ENCODE measurements at places on chromosomes 4 and X.

DNA sequence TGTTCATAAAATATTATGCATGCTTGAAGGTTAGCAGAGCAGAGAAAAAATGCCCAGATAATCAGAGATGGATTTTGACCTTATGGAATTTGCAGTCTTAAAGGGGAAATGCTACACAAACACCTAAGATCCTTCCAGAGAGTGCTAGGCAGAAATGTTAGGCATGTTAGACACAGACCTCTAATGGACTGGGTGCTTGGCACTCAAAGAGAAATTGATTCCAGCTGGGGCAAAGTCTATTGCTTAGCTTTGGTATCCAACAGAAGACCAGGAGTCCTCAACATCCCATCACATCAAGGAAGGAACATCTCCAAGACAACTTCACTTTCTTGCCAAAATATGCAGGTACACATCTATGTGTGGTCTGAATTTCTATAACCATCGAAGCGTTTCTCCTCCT lies 32.2 kb upstream of the PPARGC1A start:
- no peak for DNase-seq

DNA sequence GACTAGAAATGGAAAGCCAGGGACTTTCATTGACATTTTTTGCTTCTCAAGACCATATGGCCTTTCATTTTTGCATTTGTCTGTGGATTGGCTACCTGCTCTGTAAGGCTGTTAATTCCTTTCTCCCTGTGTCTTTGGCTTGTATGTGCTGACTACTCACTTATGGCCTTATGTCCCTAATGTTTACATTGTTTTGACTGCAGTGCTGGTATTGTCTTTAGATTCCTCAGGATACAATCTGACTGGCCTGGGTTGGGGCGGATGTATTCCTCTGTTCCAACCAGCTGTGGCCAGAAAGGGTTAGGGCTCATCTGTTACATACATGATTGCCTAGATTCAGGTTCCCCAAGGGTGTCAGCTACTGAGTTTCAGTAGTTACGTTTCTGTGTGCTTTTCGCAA lies 108.1 kb downstream of the RAPGEF2 start:
- DNase-seq = no peak

GRCh38 chr4:2132438-2132837 lies 73.3 kb downstream of the NAT8L start:
- no peak for DNase-seq

DNA sequence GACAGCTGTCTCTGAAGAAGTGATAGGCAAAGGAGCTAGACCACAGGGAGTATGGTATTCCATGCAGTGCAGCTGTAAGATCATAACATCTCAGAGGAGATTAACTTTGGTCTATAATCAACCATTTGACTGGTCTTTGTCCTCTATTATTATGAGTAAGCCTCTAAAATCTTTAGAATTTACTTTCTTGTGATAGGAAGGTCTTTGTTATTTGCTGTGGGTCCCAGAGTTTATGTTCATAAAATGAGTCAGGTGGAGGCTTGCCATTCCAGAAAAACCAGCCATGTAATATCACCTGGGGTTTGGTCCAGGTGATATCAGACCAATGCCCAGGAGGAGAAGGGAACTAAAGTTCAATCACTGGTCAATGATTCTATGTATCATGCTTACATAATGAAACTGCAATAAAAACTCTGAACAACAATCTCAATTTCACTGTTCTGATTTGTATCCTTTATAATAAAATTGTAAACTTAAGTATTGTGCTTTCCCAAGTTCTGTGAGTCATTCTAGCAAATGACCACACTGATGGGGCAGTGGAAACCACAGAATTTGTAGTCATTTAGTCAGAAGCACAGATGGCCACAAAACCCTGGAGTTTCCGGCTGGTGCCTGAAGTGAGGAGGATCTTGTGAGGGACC lies 239.6 kb upstream of the TRAM1L1 start:
- peak; percentile 19 for DNase-seq

DNA sequence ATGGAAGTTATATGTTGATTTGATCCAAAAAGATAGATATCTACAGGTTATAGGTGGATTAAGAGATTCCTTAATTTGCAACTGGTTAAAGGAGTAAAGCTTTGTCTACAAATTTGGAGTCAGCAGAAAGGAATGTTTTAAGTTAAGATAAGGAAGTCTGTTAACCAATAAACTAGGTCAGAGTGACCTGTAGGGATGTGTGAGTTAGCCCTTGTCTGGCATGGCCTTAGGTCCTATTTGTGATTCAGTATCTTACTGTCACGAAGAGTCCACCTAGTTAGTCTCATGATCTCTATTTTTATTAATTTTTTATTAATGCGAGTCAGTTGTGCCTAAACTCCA lies 230.8 kb downstream of the INPP4B start:
- peak; percentile 21 for DNase-seq

GRCh38 chrX:30975467-30975866 lies 86.4 kb upstream of the TAB3 start:
- no peak for DNase-seq

GRCh38 chrX:31679861-31680260 lies 608.0 kb upstream of the FTHL17 start:
- DNase-seq = no peak

DNA sequence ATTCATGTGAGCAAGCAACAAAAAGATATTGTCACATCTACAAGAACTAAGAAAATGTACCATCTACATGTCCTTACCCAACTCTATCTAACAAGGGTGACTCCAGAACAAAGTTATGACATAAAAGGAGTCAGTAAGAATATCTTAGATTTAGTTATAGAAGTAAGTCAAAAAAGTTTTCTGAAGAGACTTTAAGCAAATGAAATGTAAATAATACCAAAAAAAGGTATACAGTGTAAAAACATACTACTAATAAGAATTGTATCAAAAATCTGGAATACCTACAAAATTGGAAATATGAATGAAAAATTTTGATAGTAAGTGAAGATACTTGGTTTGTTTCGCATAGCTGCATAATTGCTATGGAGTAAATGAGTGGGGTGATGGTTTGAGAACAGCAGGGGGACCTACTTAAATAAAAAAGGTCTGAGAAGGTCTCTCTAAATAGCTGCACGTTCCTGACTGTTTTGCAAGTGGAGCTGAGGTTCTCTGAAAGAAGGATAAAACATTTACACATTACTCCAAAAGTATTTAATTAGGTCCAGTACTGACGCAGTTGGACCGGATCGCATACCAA lies 51.0 kb upstream of the ENPP6 start:
- no peak for DNase-seq

DNA sequence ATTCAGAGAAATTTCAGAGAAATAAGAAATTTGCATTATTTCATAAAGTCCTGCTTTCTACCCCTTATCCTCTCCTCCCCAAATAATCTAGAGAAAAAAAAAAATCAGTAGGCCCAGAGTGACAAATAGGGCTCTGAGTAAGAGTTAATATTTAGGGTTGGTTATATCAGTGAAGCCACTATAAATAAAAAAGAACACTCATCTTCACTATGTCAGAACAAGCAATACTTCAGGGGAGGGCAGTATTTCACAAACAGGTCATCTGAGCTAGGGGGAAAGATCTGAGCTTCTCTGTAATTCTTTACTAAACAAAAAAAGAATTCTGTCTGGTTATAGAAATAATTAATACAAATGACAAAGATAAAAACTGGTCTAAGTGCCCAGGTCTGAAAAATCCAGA lies 39.4 kb downstream of the PDE5A start:
- no peak for DNase-seq

- no peak for DNase-seq
Observed at GRCh38 chr4:143273160-143273917, 63.3 kb upstream of the GAB1 start.

DNA sequence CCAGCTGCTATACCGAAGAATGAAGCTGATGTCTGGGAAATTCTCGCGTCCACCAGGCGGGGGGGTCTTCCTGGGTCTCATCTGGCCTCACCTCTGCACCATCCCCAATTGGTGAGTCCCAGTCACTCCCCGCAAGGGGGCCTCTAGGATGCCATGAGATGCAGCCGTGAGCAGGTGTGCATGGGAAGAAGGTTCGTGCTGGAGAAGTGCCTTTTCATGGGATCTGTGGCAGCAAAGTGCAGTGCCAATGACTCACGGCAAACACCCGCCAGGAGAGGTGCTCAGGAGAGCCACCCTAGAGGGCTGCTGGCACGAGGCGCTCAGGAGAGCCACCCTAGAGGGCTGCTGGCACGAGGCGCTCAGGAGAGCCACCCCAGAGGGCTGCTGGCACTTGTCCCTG lies 55.1 kb downstream of the CPZ start:
- DNase-seq = no peak

DNA sequence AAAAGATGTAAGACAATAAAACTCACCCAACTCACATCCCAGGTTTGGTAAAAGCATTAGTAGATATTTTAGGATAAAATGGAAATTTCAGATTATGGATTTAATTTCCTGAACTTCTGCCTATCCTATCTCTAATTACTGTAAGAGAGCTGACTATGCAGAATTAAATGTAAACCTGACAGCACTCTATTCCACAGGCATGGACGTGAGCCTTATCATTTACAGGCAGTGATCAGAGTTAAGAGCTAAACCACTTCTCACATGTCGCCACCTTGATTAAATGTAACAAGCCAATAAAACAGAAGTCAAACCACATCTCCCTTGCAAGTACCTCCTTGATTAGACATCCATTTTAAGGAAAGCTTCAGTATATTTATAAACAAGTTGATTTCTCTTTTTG lies 97.5 kb upstream of the CBR4 start:
- DNase-seq = no peak

GRCh38 chr4:82284475-82284857 lies 89.3 kb downstream of the HNRNPD start:
- DNase-seq = no peak

DNA sequence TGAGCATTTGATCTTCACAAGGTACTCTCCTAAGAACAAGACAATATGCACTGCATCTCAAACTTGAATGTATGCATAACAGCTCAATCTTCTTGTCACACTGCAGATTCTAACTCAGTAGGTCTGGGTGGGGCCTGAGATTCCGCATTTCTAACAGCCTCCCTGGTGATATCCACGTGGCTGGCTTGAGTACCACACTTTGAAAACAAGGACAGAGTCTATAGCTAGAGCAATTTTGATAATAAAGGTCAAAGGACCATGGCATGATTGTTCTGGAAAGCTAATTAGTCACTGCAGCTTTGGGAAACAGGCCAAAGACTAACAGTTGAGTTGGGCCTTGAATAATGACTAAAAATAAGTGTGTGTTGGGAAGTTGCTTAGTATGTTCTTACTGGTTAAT lies 213.3 kb downstream of the GBA3 start:
- DNase-seq = no peak

DNA sequence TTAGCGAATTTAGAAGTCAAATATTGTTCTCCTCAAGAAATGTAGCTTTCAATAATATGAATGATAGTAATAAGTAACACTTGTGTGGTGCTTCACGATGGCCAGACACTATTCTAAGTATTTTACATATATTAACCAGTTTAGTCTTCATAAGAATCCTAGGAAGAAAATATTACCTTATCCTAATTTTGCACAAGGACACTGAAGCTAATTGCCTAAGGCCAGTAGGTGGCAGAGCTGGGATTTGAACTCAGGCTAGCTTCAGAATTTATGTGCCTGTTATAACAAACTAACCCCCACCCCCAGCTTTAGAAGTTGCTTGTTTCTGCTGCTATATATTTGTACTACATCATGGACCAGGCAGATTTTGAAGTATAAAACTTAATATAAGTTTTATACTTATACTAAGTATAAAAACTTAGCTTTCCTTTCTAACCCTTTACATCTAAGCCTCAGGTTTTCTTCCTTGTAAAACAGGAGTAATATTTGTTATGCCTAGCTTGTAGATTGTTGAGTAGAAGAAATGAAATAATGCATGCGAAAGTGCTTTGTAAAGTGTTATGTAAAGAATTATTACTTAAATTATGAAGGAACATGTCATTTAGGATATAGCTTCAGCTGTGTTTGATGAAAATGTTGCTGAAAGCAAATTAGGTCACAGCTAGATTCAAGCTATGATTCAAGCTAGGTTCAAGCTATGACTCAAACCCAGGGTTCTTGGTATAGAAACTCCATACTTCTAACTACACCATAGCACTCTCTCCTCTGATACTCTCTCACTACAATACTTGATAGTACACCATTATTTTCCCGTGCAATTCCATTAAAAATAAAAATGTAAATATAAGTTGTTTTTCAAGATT lies 4.2 kb upstream of the CDS1 start:
- no peak for DNase-seq

GRCh38 chr4:24003926-24004325 lies 114.1 kb upstream of the PPARGC1A start:
- no peak for DNase-seq

DNA sequence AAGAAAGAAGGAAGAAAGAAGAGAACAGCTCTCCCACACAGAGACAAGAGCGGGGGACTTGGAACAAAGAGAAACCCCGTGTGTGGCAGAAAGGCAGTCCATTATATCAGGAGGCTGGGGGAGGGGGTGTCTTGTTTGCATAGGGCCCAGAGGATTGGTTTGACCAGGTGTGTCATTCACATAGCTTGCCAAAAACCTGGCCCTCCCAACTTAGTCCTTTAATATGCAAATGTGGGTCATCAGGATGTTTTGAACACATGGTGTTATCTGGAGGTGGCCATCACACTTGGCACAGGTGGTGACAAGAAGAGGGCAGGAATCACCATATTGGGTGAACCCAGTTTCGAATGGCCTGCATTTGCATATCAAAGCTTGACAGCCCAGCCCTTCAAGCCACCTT lies 111.7 kb downstream of the LINC00632 start:
- no peak for DNase-seq

DNA sequence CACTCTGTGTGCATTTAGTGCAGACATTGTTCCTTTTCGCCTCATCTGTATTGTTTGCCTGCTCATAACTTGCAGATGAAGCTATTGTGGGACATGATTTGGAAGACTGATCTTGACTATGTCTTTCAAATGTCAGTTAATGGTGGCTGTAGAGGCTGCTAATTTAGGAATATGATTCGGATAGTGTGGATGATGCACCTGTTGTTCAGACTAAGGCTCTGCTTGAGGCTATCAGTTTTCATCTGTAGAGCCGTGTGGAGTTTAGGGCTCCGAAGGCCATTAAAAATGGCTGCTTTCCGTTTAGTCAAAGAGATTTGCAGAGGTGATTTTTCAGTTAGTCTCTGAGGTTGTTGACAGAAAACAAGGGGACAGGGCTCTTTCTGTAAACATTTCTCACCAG lies 102.0 kb downstream of the GBA3 start:
- DNase-seq = no peak

GRCh38 chrX:108114541-108114940 lies 23.0 kb downstream of the ATG4A start:
- no peak for DNase-seq

- no peak for DNase-seq
Observed at GRCh38 chrX:149487292-149487691, 17.8 kb downstream of the IDS start.

GRCh38 chr4:118879409-118879808 lies 9.2 kb upstream of the SYNPO2 start:
- DNase-seq = no peak

- no peak for DNase-seq
Observed at GRCh38 chr4:154497889-154498288, 6.3 kb upstream of the DCHS2 start.

DNA sequence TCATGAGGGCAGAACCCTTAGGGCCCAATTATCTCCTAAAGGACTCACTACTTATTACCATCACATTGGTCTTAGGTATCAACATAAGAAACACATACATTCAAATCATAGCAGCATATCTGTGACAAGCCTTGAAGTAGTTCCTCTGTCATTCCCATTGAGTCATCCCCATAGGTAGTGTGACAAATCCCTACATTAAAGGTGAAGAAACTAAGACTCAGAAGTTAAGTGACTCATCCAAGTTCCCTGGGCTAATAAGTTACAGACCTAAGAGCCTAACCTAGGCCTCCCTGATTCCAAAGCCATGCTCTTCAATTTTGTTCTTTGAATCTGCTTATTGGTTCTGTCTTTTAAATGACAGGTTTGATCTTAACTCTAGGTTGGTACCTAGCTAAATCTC lies 58.2 kb downstream of the CD38 start:
- no peak for DNase-seq
